Stimulated activated CD8-positive, alpha-beta memory T cell treated with anti-CD3 and anti-CD28 coated beads, Interleukin-2, amount 100 ng/mL, for 1 hour (primary cell): ENCODE measurements at places on chromosomes 4 and X.
A peak's percentile ranks its signal among the peaks of the same experiment; 100 is the strongest.

DNA sequence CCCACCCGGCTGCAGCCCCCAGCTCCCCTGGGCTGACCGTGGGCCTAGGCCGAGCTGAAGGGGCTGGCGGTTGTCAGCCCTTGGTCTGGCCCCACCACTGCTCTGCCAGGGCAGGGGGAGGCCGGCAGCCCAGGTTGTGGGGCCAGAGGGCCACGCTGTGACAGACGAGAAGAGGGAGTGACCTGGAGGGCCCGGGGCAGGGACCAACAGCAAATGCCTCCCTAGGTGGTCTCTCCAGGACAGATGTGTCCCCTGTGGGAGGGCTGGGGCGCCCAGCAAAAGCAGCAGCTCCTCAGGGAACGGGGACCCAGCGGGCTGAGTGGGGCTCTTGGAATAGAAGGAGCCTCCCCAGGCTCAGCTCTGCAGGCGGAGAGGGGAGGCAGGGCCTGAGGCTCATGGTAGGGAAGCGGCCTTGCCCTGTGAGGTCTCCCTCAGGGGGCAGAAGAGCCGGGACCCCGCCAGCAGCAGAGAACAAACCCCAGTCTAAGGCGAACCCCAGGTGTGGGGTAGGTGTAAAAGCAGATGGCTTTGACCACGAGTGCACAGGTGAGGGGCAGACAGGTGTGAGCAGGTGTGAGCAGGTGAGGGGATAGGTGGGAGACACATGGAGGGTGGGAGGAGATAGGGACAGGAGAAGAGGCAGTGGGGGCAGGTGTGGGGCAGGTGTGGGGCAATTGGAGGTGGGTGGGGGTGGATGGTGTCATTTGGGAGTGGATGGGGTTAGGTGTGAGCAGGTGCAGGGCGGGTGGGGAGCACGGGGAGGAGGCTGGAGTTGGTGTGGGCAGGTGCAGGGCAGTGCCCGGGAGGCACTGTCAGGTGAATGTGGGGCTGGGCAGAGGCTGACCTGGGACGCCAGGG is 34.1 kb upstream of the SPON2 start:
- DNase-seq: no peak

DNA sequence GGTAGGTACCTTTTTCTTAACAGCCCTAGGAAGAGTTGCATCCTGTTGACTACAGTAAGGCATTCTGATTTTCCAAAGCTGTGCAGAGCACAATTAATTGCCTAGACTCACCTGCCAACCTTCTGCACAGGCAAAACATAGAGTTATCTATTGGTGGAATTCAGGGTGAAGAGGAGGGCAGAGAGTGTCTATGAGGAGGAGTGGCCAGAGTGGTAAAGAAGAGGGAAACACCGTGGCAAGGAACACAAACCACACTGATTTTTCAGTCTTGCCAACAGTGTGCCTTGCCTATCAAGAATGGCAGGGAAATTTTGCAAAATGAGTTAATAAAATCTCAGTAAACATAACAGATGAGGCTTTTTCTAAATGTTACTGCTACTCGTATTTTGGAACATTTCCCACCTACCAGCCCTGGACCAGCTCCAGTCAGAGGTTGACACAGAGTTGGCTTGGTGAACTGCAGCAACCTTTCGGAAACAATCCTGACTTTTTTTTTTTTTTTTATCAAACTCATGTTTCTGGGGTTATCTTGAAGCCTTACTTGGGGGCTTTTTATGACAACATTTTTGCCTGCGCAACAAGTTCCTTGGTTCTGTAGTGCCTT is 67.9 kb upstream of the CAPN6 start:
- DNase-seq: no peak

- no peak for DNase-seq
These were observed 98.0 kb upstream of the DKK2 start for GRCh38 chr4:107133965-107134653.

DNA sequence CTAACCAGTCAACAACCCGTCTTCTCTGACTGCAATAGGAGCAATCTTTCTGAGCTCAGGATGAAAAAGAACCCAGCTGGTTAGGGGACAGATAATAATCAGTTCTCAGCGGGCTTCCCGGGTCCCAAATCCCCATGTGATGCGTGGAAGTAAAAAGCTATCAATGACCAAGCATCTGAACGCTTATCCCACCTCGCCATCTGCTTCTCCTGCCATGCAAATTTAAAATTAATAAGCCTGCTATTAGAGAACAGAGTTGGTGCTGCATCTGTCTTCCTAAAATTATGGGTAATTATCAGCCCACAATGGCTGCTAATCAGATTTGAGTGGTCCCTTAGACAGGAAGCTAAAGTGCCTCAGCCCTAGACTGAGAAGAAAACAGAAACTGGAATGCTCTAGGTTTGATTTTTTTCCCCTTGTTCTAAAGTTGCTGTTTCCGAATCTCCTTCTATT is 37.5 kb downstream of the AFAP1 start:
- DNase-seq: no peak

- DNase-seq: no peak
These were observed 48.3 kb downstream of the MEPE start for GRCh38 chr4:87881115-87881514.

GRCh38 chrX:134174859-134175258 is 62.1 kb upstream of the CCDC160 start:
- no peak for DNase-seq

GRCh38 chr4:48129307-48130014 is 4.6 kb downstream of the TXK start:
- no peak for DNase-seq

- DNase-seq: no peak
These were observed 10.6 kb upstream of the IRAK1 start for GRCh38 chrX:154030266-154030665.

- DNase-seq: no peak
These were observed 47.2 kb upstream of the PPP1R2C start for GRCh38 chrX:42825201-42825600.

- DNase-seq: no peak
These were observed 1.9 kb upstream of the MTTP start for GRCh38 chr4:99572527-99573240.

DNA sequence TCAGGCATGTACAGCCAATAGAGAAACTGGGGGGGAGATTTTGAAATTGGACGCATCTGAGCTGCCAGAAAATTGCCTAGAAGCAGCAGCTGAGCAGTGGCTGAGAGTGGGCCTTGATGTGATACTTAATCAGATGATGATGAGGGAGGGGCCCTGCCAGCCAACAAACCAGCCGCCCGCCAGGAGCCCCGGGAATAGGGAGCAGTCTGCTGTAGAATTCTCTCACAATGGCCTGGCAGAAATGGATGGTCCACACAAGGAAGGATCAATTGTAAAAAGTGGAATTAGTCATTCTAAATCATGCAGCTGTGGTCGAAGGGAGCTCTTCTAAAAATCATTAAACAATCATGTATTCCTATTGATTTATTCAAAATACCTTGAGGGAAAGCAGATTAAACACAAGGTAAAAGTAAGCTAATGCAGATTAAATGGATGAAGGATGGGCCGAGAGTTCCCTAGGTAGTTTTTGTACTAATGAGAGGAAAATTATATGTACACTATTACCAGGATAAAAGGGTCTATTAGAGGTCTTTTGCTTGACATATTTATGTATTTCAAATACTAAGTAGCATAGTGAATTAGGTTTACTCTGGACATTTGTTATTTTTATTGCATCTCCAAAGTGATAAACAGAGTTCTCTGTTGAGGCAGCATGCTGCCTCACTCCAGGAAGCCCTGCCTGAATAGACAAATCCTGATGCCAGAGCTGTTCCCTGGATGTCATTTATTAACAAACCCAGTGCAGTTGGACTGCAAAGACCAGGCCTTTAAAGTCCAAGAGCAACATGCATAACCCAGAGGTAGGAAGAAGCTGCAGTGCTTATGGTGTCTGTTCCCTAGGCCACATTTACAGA is 91.3 kb downstream of the NKX6-1 start:
- DNase-seq: no peak

- no peak for DNase-seq
These were observed 74.1 kb upstream of the TMEM164 start for GRCh38 chrX:109928596-109929335.

DNA sequence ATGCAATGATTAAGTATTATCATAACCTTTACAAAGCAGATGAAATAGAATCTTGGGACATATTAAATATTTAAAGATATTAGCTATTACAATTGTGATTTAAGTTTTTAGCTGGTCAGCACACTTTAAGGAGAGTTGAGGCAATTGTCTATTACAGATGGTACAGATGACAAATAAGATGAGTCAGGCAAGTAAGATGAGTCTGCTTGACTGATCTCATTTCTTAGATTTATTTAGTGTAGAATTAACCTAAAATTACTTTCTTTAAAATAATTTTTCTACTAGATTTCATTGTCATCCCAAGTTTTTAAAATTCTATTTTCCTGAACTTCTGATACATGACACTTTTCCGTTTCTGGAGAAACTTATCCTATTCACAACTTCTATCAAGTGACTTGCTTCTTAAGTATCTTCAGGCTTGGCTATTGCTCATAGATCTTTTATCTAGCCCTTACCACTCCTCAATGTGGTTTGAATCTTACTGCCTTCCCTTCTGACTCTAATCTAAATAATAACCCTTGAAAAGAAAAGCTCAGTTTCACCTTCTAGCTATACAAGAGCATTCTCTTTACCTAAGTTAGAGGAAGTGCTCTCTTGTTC is 32.9 kb downstream of the CXCL1 start:
- DNase-seq: no peak

DNA sequence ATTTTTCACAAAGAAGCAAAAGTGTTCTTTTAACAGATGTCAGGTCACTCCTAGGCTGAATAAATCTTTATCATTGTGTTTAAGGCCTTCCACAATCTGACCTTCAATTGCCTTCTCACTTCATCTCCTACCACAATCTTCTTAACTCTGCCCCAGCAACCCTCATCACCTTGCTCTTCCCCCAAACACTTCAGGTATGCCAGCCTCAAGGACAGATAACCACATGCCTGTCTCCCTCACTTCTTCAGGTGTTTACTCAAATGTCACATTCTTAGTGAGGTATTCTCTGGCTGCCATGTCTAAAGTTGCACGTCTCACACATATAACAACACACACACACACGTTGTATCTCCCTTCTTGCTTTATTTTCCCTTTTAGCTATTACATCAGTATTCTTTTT is 146.5 kb downstream of the ANKRD50 start:
- DNase-seq: no peak

GRCh38 chrX:120305531-120306141 is 5.6 kb downstream of the TMEM255A start:
- DNase-seq: no peak

- DNase-seq: no peak
These were observed 7.0 kb upstream of the USO1 start for GRCh38 chr4:75717408-75717807.

DNA sequence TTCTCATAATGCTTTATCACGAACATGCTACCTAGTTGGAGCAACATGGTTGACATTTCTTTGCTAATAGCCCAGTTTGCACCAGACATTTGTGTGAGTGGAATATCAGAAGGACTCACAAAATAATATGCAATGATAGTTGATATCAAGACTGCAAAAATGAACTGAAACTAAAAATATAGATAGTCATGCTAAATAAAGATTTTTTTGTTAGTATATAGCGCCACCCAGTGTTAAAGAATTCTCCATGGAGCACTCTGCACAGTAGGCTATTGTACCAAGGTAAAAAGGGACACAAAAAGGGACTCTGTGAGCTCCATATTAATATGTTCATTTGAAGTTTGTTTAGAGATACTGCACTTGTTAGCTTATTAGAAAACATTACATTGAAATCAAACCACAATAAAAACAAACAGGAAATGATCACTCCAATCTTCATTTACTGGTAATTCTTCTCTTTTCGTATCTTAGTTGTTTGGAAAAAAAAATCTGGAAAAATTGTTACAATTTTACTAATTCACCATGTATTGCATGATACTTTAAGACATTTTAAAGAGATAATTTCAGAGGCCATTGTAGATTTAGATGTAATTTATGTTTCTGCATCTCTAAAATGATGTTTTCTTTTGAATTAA is 1509.6 kb downstream of the ADGRL3 start:
- no peak for DNase-seq

DNA sequence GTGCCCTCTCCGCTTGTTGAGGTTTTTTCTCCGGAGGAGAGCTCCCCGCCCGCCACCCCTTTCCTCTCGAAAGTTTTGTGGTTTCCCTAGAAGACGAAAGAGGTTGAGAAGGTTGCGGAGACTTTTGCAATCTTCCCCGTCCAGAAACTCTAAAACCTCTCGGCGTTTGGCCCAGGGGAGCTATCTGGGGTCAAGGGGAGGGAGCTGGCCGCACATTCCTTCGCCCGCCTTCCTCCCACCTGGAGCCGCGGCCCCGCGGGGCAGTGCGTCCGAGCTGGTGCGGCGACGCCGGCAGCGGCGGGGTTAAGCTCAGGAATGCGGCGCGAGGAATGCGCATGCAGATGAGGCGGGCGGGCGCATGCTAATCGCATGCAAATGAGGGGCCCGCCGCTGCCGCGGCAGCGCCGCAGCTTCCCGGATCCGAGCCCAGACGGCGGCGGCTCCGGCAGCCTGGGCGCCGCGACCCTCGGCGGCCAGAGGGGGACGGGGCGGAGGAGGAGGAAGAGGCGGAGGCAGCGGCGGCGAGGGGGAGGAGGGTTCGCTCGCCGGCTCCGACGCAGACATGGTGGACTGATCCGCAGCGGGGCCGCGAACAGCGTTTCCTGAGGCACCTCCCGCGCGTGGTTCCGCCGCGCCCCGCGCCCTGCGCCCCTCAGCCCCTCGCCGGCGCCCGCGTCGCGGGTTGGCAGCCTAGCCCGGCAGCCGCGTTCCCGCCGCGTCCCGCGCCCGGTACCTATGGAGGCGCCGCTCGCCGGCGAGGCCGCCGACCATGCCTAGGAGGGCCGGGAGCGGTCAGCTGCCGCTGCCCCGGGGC is at the start of gene WWC2:
Gene WWC2 (plus strand): TSS at position 535 of the 814 bp plus-strand sequence. CDS start 235 bp downstream, at position 770.
- peak; percentile 27 for DNase-seq

DNA sequence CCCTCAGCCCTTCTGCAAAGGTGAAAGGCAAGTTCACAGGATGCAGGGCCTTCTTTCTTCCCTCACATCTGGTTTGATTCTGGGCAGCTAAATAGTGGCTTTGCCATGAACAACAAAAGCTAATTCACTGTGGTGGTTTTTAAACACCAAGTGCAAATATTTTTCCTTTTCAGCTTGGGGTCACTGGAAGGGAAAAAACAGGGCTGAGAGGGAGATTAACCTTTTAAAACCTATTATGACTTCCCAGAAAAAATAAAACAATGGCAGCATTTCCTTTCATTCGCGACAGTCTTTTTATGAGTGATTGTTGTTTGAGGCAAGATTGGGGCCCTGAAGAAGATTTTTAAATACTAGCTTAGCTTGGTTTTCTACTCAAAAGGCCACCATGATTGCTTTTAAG is 103.7 kb upstream of the SCML1 start:
- no peak for DNase-seq

GRCh38 chrX:26295425-26295824 is 79.5 kb downstream of the MAGEB5 start:
- no peak for DNase-seq

- peak; percentile 5 for DNase-seq
These were observed 668 bp upstream of the TAPT1 start for GRCh38 chr4:16226816-16227461.

- DNase-seq: no peak
These were observed 174.0 kb upstream of the PRPS2 start for GRCh38 chrX:12617241-12617640.

- DNase-seq: no peak
These were observed 127.8 kb downstream of the UBE2K start for GRCh38 chr4:39825741-39826231.
